Kidney capillary endothelial cell (primary cell): ENCODE measurements at places on chromosomes 5 and 9.

DNA sequence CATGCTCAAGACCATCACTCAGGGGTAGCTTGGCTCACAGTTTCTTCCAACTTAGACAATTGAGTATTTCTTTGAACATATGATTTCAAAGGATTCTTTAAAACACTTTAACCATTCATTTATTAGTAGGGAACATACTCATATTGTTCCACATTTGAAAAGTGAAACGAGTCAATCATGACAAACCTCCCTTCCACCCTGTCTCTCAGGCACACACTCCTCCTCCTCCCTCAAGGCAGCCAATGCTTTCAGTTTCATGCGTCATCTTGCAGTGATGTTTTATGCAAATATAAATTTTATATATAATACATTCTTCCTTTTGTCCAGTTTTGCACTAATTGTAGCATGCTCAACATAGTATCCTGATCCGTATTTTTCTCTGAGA is 126.0 kb upstream of the BOD1 start:
- no peak for DNase-seq

DNA sequence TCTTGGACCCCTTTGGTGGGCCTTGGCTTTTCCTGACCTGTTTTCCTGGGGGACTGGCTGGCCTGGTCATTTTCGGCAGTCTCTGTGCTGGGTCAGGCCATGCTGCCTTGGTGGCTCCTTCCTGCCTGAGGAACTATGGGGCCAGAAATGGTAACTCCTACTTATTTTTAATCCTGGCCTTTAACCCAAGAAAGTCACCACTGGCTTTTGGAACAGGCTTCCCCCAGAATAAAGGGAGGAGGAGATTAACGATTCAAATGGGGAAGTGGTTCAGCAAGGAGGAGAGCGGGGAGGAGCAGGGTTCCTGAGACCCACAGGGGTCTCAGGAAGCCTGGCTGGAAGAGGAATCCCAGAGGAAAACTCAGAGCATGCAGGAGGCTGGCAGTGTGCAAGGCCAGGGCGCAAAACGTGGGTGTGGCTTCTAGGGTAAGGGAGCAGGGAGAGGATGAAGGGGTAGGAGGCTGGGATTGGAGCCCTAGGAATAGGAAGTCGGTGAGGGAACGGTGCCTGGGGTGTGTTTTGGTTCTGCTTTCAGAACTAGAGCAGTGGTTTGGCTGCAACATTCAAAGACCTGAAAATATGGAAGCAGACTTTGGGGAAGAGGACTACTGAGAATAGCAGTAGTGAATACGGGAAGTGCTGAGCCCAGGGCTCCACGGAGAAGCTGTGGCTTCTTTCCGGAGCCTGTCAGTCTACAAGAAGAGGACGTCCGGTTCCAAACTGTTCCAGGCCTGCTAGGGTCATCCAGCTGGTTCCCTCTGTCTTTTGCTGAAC is 271.1 kb upstream of the KLF4 start:
- DNase-seq = no peak

GRCh38 chr5:10745133-10745532 is 15.9 kb downstream of the DAP start:
- DNase-seq = no peak

DNA sequence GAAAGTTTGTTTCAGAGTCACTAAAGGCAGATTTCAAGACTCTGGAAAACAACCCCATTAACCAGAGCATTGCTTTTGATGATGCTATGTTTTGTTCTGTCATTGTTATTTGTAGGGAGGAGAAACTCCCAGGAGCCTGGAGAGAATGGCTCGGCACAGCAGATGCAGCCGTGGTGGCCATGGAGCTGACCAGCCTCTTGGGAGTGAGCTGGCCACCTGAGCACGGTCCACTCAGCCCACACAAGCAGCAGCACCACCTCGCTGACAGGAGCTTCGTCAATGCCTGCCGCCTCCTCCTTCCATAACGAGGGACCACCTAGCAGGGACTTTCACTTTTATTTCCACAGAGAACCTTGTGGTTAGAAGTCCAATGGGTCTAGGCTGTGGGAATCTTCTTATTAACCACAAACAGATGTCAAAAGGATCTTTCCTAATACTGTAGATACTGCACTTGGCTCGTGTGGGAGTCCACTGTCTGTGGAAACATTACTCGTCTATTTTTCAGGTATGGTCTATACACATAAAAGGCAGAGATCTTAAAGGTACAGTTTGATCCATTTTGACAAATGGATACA is 21.0 kb upstream of the SMIM32 start:
- DNase-seq = no peak

DNA sequence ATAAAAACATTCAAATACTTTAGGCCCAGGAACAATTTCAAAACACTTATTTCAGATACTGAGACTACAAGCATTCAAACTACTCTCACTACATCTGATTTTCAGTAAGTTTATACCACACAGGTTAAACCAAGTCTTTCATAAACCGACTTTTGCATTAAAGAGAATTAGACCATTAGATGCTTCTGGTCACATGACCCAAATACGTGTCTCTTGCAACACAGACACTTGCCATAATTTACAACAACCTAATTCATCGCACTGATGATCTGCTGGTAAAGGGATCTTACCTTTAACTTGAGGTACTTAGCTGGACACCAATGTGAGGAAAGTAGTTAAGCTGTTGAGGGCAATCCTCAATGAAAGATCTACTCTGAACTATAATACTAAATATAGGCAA is 3.2 kb downstream of the HNRNPH1 start:
- no peak for DNase-seq

GRCh38 chr5:5470933-5471332 is 48.5 kb downstream of the ICE1 start:
- no peak for DNase-seq
